NCI-H82 (cell line): ENCODE measurements at places on chromosomes 3 and 15.

DNA sequence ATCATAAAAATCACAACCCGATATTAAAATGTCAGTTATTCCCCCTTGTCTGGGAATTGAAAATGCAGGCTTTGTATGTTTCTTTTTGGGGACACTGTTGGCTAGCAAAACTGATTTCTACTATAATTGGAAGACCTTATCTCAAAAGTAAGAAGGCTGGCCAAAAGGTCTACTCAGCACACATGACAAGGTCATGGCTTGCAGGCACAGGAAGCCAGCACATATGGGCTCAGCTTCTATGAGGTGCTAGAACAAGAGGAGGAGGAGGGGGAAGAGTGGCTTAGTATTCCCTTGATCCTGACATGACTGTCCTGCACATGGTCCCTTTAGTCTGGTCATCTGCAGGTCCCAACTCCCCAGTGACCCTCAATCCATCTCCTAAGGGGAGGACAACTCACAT, 681.2 kb downstream of the SQOR start:
- no peak for DNase-seq

DNA sequence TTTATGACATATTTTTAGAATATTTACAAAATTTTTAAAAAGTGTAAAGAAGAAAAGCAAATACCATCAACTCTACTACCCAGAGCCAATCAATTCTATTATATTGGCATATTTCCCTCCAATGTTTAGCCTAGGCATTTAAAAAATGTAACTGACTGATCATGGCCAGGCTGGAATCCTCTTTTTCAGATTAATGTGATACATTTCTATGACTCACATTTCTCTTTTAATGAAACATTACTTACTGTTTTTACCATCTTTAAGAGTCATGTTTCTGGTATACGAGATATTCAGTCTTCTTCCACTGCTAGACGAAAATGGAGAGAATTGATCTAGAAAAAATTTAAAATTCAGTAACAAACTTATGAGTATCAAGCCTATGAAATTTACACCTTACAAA, 53.4 kb upstream of the DCUN1D1 start:
- no peak for DNase-seq

- DNase-seq = no peak
These were observed 26.1 kb downstream of the GOLGA6L2 start for GRCh38 chr15:23420806-23421575.

DNA sequence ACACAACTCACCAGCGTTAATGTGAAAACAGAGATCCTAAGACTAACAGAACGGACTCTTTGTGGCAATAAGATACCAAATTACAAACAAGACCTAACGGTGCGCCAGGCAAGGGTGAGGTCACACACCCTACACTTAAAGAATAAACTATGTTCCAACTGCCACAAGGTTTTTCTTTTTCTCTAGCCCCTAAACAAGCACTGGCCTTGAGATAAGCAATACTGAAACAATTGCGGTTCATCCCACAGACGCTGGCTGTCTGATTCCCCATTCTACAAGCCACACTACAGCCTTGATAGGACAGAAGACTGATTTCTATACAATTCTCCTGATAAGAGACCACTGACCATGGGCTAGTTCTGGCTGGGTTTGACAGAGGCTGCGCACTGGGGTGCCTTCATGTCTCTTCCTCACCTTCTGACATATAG, 20.5 kb upstream of the LIMD1 start:
- DNase-seq = no peak

DNA sequence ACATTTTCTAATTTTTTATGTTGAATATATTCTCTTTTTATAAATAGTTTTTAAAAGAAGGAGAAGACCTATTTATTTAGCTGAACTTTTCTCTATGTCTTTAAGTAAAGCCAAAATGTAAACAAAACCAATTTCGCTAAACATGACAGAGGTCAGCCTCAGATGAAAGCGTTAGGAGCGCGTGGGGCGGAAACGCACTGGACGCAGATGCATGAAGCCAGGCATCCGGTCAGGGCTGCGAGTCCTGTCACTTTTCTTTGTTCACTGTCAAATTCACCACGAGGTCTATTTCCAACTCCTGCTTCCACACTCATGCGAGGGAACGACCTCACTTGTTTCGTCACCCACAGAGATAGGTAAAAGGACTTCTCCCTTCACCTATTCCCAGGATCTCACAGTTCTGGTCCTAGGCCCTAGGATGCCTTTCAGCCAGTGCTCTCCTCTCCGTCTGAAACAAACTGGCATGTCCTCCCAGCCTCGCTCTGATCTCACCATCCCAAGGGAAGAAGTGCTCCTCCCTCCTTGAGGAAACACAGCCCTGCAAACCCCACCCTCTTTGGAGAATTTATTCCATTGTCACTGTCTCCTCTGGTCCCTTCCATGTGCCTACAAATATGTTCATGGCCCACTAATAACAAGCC, 57.9 kb downstream of the ITGB5 start:
- DNase-seq = no peak
